ENCODE measurements at places on chromosomes 1 and 21. TPM values are rescaled to one million over a fixed set of nuclear protein-coding genes. Genes with fewer than 3 reads are reported as not detected.

Gene SLC9C2
- total RNA-seq, result not detected

Gene PSMD4
- total RNA-seq, result 132 TPM

Gene B3GALT2
- total RNA-seq, result 9.6 TPM

Gene ZC3H12A
- total RNA-seq, result 5.6 TPM

Gene IVL
- total RNA-seq, result not detected

Gene ITLN2
- not detected for total RNA-seq

Gene CFAP74
- total RNA-seq, result not detected

Gene HTR1D
- total RNA-seq, result not detected

All from pericardium fibroblast (primary cell).